Endothelial cell (in vitro differentiated cells): ENCODE measurements at places on chromosomes 4 and X.

- DNase-seq = no peak
These were observed 26.6 kb downstream of the SNX25 start for GRCh38 chr4:185235843-185236503.

- no peak for DNase-seq
These were observed 26.7 kb downstream of the NR3C2 start for GRCh38 chr4:148415500-148415899.

GRCh38 chr4:89539374-89539773 is 231.8 kb upstream of the GPRIN3 start:
- no peak for DNase-seq

DNA sequence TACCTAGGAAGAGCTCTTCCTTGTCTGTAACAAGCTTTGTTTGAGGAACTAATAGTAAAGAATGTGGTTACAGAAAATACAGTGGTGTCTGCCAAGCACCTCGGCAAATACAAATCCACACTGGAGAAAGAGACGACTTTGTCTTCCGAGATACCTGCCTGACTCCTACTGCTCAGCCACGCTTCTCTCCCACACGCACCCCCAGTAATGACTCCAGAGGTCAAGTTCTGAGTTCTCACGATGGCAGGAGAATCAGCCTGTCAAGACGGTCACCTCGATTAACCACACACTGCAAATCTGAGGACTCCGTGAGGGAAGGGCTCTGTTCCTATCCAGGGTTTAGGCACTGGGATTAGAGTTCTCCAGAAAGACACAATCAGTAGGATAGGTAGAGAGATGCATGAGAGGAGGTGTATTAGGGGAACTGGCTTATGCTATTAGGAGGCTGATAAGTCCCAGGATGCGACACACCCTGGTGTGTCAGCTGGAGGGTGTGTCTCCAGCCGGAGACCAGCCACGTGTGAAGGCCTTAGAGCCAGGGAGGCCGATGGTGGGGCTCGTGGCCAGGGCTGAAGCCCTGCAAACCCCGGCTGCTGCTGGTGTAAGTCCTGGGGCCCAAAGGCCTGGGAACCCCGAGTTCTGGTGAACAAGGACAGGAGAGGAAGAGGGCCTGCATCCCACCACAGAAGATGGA is 8.4 kb upstream of the TRIML2 start:
- DNase-seq = no peak

GRCh38 chr4:139214039-139214534 is 37.1 kb upstream of the ELF2 start:
- DNase-seq = no peak

DNA sequence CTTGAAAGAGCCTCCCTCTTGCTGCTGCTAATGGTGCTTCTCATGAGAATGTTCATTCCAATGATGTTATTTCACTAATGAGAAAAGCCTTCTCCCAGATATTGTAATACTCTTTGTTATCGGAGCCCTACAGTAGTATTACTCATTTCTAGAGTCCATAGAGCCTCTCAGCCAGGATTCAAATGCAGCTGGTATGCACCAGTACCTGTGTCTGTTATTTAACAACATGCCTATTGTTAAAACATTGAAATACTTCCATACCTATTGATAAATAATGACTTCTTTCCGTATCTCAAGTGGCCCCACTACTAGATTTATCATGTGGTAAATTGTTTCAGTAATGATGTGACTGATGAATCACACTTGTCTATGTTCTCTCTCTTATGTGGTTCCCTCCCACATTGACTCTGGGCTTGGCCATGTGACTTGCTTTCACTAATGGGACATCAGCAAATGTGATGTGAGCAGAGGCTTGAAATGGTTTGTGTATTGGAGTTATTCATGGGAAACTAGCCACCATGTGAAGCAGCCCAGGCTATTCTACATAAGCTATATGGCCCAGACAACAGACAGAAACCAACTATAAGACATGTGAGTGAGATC is 207.6 kb downstream of the THOC2 start:
- DNase-seq = no peak

GRCh38 chr4:66048861-66049260 is 378.6 kb upstream of the EPHA5 start:
- DNase-seq = no peak

- no peak for DNase-seq
These were observed 66.1 kb downstream of the PTTG2 start for GRCh38 chr4:38026158-38026740.

DNA sequence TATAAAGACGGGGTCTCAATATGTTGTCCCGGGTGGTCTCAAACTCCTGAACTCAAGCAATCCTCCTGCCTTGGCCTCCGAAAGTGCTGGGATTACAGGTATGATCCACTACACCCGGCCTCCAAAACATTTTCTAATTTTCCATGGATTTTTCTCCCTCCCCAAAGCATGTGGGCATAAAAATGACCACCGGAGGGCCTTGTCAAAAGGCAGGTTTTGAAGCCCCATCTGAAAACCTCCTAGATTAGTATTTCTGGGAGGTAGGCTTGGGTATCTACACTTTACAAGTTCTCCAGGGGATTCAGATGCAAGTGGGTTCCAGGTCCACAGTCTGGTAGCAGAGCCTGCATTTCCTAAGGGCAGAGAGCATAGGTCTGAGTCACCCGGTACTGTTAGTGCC is 1.4 kb upstream of the GPR173 start:
- DNase-seq = no peak

- no peak for DNase-seq
These were observed 52.1 kb downstream of the PROM1 start for GRCh38 chr4:16031546-16032395.

DNA sequence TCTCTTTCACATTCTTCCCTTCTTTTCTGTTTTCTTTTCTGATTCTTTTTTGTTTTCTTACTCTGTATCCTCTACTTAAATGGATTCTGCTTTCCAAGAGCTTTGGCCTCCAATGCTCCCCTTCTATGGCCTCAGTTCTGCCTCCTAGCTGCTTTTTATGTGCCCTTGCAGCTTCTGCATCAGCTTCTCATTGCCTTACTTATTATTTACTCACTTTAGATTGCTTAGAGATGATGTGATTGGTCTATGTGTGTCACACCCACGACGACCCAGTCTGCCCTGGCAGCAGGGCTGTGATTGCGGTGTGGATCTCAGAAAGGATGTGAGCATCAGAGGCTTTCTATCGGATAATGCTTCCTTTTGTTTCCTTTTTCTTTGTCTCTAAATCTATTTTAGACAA is 71.8 kb upstream of the SMARCA5 start:
- no peak for DNase-seq

- no peak for DNase-seq
These were observed 138.7 kb upstream of the FAM47C start for GRCh38 chrX:36869457-36869856.

DNA sequence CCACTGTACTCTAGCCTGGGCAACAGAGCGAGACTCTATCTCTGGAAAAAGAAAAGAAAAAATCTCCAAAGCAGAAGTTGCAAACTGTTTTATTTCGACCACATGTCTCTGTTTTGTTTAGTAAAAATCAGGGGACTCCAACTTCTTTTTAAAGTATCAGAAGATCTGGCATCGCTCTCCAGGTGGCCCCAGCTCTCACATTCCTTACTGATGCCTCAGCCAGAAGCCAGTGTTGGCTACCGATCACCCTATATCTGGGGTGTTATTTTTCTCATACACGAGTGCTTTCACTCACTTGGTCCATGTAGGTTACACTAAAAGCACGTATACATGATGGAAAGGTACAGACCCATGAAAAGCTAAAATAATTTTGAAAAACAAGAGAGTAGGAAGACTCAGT is 8.3 kb downstream of the MPP1 start:
- no peak for DNase-seq

DNA sequence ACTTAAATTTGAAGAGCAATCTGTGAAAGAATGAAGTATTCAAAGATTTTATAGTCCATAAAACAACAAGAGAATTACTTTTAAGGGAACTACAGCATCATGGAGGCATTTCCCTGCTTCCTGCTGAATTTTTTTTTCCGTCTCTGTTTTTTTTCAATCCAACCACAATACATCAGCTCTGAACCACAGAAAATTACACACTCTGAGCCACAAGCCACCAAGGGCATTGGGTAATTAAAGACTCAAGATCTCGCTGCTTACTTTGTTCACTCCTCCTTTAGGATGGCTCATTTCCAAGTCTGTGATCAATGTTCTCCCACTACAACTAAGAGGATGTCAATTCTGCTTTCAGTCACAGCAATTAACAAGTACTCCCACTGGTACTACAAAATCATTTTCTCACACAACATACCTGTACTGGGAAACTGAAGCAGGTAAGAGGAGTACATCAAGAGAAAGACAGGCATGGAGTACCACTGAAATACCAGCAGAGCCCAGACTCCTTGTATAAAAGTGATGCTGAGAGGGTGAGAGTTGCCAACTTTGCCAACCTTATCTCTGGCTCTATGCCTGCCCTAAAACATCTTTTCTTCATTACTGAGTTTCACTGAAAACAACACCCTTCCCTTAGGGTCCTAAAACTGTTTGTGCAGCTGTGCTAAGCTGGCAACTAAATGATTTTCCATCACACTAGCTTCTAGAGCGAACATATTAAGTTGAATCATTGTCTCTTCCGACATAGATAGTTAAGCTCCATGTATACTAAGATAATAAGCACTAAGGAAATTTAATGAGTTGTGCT is 105.8 kb upstream of the MAGEB18 start:
- DNase-seq = no peak

DNA sequence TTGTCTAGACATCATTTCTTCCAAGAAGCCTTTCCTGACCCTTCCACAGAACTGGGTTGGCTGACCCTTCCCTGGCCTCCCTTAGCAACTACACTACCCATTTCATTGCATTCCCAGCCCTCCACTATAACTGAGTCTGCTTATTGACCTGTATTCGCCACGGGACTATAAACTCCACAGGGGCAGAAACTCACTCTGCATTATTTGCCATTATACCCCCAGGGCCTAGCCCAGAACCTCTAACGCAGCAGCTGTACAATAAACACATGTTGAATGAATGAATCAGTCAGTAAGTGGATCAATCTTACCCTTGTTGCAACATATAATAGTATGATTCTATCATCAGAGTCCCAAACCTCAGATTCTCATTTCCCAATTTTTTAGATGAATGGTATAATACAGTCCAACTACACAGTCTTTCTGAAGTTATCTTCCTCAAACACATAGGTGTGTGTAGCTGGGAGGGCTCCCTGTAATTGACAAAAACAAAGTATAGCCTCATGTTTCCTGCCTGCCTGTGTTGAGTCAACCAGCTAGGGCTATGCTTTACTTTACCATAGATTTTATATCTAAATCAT is 209.3 kb downstream of the CHIC2 start:
- DNase-seq = no peak

GRCh38 chr4:1862055-1862911 is 6.3 kb upstream of the LETM1 start:
- DNase-seq = no peak
